ENCODE measurements at places on chromosomes 5 and 9.

- DNase-seq = peak; percentile 90
Observed at GRCh38 chr9:115882911-115883310, 270.7 kb upstream of the PAPPA start.

DNA sequence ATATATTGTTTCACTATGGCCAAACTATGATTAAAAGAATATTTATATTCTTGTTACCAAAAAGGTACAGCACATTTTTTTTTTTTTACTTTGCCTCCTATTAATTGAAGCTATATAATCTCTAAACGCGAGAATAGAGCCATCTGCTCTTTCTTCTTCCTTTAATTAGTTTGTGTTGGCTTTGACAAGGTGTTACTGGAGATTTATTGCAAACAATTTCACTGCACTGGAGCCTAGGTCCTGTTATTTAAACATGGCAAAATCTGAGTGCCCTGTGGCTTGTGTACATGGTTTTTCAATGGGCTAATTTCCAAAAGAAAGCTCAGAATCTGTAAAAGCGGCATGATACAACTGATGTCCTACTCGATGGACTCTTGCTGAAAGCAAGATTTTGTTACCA is 40.8 kb upstream of the GABRG2 start:
- no peak for DNase-seq

GRCh38 chr5:119080936-119081335 is 10.0 kb downstream of the DMXL1 start:
- peak; percentile 28 for DNase-seq

- DNase-seq = no peak
Observed at GRCh38 chr5:144864118-144864517, 693.4 kb downstream of the KCTD16 start.

GRCh38 chr5:154461531-154461930 is 15.7 kb downstream of the SAP30L start:
- peak; percentile 40 for DNase-seq

DNA sequence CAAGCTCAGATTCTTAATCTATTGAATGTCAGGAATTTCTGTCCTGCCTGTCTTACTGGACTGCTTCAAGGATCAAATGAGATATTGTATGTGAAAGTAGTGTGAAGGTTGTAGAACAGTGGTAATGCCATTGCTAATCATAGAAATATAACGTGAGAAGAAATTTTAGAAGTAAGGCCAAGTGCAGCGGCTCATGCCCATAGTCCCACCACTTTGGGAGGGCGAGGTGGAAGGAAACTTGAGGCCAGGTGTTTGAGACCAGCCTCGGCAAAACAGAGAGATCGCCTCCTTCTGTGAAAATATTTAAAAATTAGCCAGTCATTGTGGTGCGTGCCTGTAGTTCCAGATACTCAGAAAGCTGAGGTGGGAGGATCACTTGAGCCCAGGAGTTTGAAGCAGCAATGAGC is 5.1 kb upstream of the HSPA5 start:
- no peak for DNase-seq

DNA sequence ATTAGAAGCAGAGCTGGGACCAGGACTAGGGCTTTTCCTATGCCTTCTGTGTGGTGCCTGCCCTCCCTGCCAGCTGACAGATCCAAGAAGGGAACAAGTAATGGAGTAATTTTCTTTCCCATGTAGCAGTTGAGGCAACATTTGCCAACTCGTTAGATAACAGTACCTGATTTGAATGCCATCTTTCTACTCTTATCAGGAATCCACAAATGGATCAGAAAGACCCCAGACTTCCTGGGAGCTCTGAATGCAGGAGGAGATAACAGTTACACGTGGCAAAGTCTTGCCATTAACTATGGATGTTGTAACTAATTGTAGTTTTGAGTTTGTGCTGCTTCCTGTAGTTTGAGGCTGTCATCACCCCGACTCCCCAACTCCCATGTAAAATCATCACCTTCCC is 39.2 kb downstream of the RCL1 start:
- DNase-seq = no peak

GRCh38 chr5:68592351-68592750 is 376.8 kb downstream of the PIK3R1 start:
- no peak for DNase-seq

- DNase-seq = peak; percentile 18
Observed at GRCh38 chr5:76958991-76959767, 6.3 kb downstream of the CRHBP start.

GRCh38 chr9:105376893-105377292 is 70.9 kb upstream of the FSD1L start:
- no peak for DNase-seq

DNA sequence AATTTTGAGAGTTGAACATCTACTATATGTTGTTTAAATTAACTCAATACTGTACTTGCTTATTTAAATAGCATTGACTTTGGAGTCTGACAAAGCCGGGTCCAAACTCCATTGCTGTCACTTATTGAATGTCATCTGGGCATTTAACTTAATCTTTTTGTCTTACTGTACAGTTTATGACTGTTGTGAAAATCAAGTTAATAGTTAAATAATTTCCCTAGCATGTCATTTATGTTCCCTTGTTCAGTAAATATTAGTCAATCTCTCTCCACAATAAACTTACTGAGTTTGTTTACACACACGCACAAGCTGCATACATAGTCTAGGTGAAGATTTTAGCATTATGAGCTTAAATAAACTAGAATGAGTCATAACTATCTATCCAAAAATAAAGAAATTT is 6.3 kb upstream of the UGCG start:
- no peak for DNase-seq

- DNase-seq = peak; percentile 52
Observed at GRCh38 chr5:169805527-169805934, 168.5 kb downstream of the DOCK2 start.

- no peak for DNase-seq
Observed at GRCh38 chr5:179112469-179113142, 52.4 kb downstream of the ZNF354C start.

- DNase-seq = peak; percentile 36
Observed at GRCh38 chr9:83405759-83406158, 132.4 kb downstream of the FRMD3 start.

DNA sequence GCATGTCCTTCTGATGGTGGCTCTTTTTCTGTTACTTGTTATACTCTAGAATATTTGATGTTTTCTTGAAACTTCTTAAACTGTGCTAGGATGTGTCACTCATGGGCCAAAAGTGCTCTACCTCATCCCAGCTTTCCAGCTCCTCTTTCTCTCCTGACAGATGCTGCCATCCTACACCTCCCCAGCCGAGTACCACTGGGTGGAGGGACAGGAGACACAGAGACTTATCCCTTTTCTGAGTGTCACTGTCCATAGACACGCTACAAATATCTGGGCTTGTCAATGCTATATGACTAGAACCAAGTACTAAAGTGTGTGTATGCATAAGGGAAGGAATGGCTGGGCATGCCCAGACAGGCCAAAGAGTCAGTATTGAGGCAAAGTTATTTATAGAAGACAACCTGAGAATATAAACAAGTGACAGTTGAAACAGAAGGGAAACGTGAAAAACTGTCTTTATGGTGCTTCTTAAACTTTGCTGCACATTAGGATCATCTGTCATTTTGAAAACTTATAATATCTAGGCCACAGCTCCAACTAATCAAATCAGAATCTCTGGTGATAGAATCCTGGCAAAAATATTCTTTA is 188.0 kb downstream of the CARTPT start:
- no peak for DNase-seq

GRCh38 chr5:79856456-79857055 is 134.5 kb downstream of the MTX3 start:
- DNase-seq = no peak

GRCh38 chr5:52132053-52132452 is 655.7 kb upstream of the ITGA1 start:
- DNase-seq = no peak

- DNase-seq = no peak
Observed at GRCh38 chr5:163535290-163535689, 29.9 kb downstream of the MAT2B start.

GRCh38 chr5:125834438-125835115 is 588.6 kb upstream of the GRAMD2B start:
- DNase-seq = no peak

- no peak for DNase-seq
Observed at GRCh38 chr5:151238303-151238741, 14.4 kb upstream of the CCDC69 start.

- peak; percentile 77 for DNase-seq
Observed at GRCh38 chr9:4116723-4117460, 183.0 kb downstream of the GLIS3 start.

GRCh38 chr9:115951977-115952376 is 201.6 kb upstream of the PAPPA start:
- DNase-seq = no peak

GRCh38 chr5:119321569-119322311 is 34.1 kb upstream of the TNFAIP8 start:
- DNase-seq = no peak

DNA sequence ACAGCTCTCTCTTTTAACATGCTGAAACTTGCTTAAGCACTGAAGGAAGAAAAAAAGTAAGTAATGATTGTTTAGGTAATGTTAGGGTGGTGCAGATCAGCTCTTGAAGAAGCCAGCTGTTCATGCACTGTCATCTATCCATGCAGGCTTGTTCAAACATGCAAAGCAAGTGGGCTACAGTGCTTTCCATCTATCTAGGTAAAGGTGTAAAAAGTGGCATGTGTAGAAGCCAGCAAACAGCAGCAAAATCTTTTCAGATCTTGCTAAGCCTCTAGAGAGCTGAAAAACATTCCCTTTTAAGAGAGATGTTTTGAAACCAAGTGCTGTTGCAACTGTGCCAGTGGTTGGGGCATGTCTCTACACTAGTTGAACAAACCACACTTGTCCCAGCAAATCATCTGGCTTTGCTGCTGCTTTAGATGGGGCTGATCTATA is 214.4 kb downstream of the EFNA5 start:
- no peak for DNase-seq

DNA sequence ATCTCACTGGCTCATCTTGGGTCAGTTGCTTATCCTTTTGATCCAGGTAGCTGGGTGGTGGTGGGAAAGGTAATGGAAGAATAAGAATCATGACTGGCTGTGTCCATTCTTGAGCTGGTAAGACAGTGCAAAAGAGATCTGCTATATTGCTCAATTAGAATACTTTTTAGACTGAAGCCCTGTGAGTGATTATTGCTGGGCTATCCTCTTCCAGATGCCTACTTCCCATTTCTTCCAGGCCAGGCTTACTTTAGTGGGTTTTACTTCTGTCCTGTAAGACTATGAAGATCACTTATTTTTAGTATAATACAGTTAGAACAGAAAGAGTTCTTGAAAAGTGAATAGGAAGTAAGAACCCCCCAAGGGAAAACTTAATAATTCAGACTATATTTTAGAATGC is 7.2 kb downstream of the MARCHF6 start:
- no peak for DNase-seq

DNA sequence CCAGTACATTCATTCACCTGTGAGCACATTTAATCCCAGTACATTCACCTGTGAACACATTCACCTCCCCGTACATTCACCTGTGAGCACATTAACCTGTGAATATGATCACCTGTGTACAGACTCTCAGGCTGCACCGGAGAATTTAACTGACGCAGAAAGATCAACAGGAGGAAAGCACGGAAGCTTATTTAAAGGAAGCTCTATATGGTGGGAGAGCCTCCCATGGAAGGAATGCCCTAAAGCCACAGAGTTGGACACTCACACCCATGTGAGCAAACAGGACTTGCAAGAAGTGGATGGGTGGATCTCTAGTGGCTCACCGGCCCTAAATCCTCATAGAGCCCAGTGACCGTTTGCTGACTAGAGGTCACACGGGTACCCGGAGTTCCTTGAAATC is 38.2 kb downstream of the TRIP13 start:
- DNase-seq = no peak

Measured in AG10803 (cell line).